ENCODE measurements at places on chromosomes 11 and 22.

GRCh38 chr22:16777284-16777924 lies 47.8 kb downstream of the XKR3 start:
- DNase-seq: no peak

DNA sequence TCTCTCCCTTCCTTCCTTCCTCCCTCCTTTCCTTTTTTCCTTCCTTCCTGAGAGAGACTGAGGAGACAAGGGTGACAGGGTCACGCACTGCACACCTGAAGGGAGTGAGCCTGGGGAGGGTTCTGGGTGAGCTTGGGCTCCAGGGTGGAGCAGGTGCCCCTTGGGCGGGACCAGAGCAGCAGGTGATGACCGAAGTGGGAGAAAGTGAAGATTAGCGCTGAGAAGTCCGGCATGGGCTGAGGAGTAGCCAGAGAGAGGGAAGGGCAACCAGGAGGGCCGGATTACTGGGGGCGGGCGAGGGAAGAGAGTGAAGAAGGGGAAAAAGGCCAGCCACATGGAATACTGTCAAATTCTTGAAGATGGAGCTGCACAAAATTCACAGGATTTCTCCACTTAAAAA lies 99.2 kb upstream of the LMO1 start:
- DNase-seq: no peak

- DNase-seq: no peak
Observed at GRCh38 chr11:111960916-111961315, 23.8 kb downstream of the DIXDC1 start.

GRCh38 chr22:42412744-42413333 lies 19.4 kb downstream of the NFAM1 start:
- DNase-seq: no peak

DNA sequence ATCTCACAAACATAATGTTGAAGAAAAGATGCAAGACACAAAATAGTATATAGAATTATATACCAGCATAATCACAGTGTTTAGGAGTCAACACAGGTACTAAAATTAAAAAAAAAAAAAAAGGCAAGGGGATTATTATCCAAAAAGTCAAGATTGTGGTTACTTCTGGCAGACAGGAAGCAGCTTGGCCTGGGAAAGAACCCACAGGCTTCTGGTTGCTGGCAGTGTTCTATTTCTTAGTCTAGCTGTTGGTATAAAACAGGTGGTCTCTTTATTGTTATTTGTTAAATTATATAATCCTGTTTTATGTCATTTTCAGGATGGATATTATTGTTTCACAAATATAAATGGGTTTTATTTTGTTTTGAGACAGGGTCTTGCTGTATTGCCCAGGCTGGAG lies 54.0 kb downstream of the C11orf58 start:
- no peak for DNase-seq

DNA sequence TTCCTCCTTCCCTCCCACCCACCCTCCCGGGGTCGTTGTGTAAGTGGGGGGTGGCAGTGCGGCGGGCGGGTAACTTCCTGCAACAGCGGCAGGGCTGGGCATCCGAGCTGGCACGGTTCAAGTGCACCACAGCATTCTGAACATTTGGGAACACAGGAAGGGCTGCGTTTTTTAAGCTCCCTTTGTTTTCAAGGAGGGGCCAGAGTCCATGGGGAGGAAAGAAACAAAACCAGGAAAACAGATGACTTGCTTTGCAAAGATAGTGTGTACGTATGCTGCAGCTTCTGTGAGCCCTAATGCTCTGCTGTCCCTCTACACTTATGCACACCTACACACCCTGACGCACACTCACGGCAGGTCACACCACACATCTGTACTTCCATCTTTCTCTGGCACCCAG lies 152.5 kb downstream of the FBXO7 start:
- no peak for DNase-seq

- DNase-seq: no peak
Observed at GRCh38 chr11:134566311-134566710, 154.3 kb upstream of the B3GAT1 start.

GRCh38 chr11:66919923-66920322 lies 38.3 kb downstream of the PC start:
- no peak for DNase-seq

All from B cell (primary cell).